ENCODE measurements at places on chromosomes 4 and X.

DNA sequence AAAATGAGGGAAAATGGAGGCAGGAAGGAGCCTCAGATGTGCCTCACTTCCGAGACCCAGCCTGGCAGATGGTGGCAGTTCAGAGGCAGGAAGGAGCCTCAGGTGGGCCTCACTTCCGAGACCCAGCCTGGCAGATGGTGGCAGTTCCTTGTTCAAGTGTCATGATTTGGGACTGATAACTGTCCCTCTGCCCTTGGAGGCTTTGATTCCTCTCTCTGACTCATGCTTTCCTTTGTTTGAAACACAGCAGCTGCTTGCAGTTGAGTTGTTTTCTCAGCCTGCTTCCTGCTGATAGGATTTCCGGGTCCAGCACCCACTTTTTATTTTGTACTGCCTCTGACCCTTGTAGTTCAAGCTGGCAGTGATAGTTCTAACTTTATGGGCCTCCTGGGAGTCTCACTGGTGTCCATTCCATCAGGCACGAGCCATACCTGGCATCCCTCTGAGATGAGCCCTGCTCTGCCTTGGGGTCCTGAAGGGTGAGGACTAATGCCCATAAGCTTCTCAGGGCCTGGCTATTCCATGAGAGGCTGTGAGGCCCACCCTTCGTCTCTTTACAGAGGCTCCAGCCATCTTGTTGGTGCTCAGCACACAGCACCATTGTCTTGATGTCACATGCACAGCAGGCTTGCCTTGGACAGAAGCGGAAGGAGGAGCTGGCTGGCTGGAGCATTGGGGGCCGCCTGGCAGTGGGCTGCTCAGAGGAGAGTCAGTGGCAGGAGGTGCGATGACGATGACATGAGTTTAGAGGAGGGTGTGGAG lies 13.0 kb downstream of the RGS12 start:
- DNase-seq = no peak

- no peak for DNase-seq
Observed at GRCh38 chrX:11111947-11112346, 815 bp downstream of the HCCS start.

- DNase-seq = peak; percentile 50
Observed at GRCh38 chrX:3962511-3963311, 249.3 kb upstream of the PRKX start.

DNA sequence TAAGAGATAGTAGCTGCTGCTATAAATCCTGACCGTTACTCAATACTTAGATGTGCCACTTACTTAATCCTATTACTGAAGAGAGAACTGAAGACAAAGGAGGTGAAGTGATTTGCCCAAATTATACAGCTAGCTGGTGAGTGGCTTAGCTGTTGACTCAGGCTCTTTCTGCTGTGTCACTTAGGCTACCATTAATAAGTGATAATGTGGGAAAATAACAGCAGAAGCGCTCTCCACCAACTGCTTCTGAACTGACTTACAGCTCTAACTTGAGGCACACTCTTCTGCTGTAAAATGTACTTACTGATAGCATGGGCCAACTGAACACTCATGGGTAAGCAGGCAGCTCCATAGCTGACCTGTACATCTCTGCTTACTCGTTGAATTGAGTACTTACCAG lies 7.5 kb upstream of the KLHL5 start:
- DNase-seq = no peak

DNA sequence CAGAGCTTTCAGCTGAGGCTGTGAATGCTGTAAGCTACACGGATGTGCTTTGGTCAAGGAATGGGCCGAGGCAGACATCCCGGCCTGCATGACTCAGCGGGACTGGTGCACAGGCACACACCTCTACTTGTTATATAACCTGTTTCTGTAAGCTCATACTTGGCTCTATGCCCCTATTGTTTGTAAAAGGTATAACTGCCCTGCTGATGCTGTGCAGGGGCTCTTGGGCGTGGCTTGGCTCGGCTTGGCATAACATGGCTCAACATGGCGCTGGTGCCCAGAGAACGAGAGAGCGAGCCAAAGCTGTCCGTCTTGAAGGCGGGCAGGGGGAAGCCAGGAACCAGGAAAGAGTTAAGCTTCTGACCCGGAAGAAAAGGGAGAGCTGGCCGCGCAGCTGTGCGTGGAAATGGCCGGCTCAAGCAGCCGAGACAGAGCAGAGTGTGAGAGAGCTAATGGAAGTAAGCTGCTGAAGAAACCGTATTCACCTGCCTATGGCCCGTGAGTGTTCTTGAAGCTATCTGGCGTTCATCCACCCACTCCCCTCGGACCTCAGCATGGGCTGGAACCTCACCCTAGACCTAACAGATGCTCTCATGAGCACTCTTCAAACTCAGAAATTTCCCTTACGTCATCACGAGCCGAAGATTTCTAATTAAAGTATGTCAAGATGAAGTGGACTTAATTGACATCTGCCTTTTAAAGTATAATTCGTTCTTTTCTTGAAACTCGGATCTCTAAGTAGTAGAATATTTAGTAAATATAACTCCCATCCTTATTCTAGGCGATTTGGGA lies 286.3 kb upstream of the AGA start:
- DNase-seq = no peak

GRCh38 chr4:61079976-61080375 lies 120.2 kb upstream of the ADGRL3 start:
- no peak for DNase-seq

DNA sequence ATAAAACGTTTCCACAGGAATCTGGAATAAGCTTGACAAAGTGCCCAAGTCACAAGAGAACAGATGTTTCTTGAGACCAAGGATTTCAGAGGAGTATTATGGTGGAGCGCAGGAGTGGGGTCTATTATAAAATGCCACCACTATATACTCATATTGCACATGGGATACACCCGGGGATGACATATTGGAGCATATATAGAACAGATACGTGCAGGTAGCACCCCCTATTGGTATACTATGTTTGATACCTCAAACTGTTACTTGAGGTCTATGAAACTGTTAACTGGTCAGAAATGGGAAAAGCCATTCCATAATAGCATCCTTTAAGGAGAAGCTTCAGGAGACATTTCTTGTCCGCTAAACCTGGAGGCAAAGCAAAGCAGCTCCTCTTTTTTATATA lies 86.0 kb downstream of the PCYT1B start:
- DNase-seq = no peak

GRCh38 chr4:54930226-54930625 lies 195.2 kb downstream of the KDR start:
- DNase-seq = no peak

- no peak for DNase-seq
Observed at GRCh38 chr4:83043801-83044407, 8.9 kb downstream of the COPS4 start.

DNA sequence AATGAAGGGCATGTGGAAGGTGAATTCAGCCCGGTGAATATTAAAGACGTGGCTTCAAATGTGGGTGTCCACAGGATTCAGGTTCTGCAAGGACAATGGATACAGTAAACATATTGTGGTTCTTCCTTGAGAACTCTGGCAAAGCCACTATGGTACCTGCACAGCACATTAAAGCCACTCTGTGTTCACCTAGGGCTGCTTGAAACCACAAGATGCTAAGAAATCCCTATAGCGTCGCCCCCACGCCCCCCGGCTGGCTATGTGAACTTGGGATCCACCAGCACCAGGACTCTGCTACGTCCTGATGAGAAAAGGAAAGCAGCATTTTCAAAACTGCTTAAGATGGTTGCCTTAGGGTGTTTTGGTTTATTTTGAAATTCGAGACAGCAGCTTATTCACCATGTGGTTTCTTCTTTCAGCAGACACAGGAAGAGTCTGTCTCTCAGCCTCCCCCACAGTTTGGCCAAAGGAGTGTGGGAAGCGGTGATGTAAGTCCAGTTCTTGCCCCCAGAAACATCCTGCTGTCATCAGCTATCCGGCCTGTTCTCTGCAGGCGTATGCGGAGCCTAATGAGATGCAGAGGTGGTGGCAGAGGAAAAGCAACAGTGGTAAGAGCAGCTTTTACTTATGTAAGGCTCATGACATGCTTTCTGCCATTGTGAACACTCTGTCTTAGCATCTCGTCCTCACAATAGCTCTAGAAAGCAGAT lies 111.5 kb downstream of the AFAP1 start:
- DNase-seq = no peak

- no peak for DNase-seq
Observed at GRCh38 chr4:6523251-6523650, 50.8 kb upstream of the PPP2R2C start.

DNA sequence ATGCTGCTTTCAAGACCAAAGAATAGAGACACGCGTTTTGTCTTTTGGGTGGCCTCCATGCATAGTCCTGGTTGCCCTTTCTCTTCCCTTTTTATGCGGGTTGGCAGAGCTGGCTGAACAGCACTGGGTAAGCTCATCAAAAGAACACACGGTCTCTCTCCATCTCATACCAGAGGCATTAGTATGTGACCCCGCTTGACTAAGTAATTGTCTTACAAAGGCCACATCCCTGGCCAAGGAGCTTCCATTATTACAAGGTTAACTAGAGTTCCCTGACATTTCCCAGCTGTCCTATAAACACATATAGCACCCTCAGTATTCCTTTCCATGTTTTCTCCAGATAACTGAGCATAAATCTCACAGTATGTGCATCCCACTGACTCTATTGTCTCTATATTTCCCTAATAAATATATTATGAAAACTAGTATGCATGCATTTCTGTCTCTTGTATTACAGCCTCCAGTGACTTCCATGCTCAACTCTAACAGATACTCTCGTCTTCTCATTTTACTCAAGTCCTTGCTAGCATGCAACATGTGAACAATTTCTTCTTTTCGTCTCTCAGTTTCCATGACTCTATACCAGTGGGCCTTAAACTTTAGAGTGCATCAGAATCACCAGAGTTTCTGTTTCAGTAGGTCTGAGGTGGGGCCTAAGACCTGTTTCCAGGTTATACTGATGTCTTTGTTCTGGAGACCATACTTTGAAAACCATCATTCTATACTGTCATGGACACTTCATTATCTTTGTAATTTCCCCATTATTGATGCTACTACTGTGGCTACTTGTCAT lies 247.7 kb upstream of the ARSJ start:
- DNase-seq = no peak

- no peak for DNase-seq
Observed at GRCh38 chrX:87236830-87237440, 280.7 kb upstream of the KLHL4 start.

All from NCI-H1092 treated with DMSO at 0.1 percent for 48 hours (cell line).